ENCODE measurements at places on chromosomes 3 and 15. TPM values are rescaled to one million over a fixed set of nuclear protein-coding genes. Genes with fewer than 3 reads are reported as not detected.

The ARPP19 gene
- 247 TPM for total RNA-seq

- no peaks in the 10 kb centered on the region for H3K36me3 ChIP-seq
- no peak overlapping the region for H3K4me3 ChIP-seq
- no peak for DNase-seq
- no peak overlapping the region for H3K27ac ChIP-seq
- H3K4me1 ChIP-seq: no peaks in the 10 kb centered on the region
- no peaks in the 10 kb centered on the region for H3K27me3 ChIP-seq
Observed at GRCh38 chr3:27688053-27688452, 34.1 kb downstream of the EOMES start.

DNA sequence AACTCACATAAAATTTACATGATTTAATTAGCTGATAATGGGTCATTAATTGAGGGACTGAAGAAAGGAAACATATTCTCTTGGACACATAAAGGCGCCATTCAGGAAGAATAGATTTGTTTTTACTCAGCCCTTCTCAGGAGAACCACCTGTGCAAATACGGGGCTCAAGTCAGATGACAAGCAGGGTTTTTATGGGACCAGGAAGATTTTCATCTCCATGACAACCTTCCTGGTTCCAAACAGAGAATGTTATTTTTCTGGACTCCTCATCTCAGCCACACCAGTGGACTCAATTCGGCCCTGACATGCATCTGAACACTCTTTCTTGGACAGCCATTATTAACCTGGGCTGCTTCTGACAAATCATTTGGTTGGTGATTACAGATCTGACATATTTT is 120.5 kb downstream of the PDZRN3 start:
- H3K4me1 ChIP-seq: no peaks in the 10 kb centered on the region
- DNase-seq: no peak
- no peaks in the 10 kb centered on the region for H3K27me3 ChIP-seq

DNA sequence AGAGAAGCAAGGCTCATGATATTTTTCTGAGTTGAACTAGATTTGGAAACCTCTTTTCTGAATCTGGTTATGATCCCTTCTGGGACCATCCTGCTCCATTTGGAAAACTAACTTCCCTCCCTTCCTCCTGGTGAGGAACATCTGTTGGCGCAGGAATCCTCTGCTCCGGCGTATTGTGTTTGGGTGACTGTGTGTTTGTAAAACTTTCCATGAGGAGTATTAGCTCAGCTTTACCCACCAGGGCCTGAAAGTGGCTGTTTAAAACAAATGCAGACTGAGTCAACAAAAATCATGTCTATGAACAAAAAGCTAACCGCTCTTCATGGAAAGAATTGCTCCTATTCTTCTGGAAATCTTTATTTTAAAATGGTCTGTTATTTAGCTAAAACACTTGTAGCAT is 17.7 kb downstream of the STARD9 start:
- no peaks in the 10 kb centered on the region for H3K4me1 ChIP-seq
- no peak for DNase-seq
- H3K36me3 ChIP-seq: no peaks in the 10 kb centered on the region
- no peak overlapping the region for H3K4me3 ChIP-seq
- H3K27me3 ChIP-seq: no peaks in the 10 kb centered on the region

The SLCO2A1 gene
- 0.98 TPM for total RNA-seq

The SCAMP5 gene
- total RNA-seq: 47.8 TPM

The SLC9C1 gene
- total RNA-seq: 0.15 TPM

The MINAR1 gene
- total RNA-seq: 0.74 TPM

GRCh38 chr3:48684480-48685143 is 1.1 kb downstream of the NCKIPSD start:
- no peak overlapping the region for H3K27ac ChIP-seq
- peaks cover 28% of the 10 kb centered on the region for H3K36me3 ChIP-seq

- no peak for DNase-seq
- H3K27ac ChIP-seq: no peak overlapping the region
- H3K4me3 ChIP-seq: no peak overlapping the region
Observed at GRCh38 chr15:63006032-63006878, 36.3 kb upstream of the TPM1 start.
